ENCODE measurements at places on chromosomes 2 and 18. TPM values are rescaled to one million over a fixed set of nuclear protein-coding genes. Genes with fewer than 3 reads are reported as not detected.

DNA sequence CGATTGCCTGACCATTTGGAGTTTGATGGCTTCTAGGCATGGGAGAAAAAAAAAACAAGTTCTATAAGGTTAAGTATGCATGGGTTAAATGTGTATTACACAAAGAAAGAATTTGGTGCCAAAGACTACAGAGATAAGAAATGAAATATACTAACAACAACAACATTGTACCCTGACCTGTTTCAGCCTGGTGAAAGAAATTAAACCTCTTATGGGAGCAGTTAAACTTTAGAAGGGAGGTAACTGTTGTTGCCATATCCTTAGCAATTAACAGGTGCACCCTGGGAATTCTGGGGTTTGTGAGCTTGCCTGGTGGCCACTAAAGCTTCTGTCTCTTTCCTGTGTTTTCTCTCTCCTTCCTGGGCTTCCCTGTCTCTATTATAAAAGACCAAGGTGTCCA lies 6.5 kb upstream of the IFIH1 start:
- no peaks in the 10 kb centered on the region for H3K27me3 ChIP-seq
- DNase-seq: no peak
- peaks cover 5% of the 10 kb centered on the region for H3K4me1 ChIP-seq
- no peaks in the 10 kb centered on the region for H3K36me3 ChIP-seq
- no peak overlapping the region for H3K4me3 ChIP-seq

- H3K36me3 ChIP-seq: no peaks in the 10 kb centered on the region
- no peak overlapping the region for H3K4me3 ChIP-seq
- no peaks in the 10 kb centered on the region for H3K27me3 ChIP-seq
- H3K4me1 ChIP-seq: no peaks in the 10 kb centered on the region
Measured at GRCh38 chr2:135208016-135208415, 155.9 kb downstream of the RAB3GAP1 start.

DNA sequence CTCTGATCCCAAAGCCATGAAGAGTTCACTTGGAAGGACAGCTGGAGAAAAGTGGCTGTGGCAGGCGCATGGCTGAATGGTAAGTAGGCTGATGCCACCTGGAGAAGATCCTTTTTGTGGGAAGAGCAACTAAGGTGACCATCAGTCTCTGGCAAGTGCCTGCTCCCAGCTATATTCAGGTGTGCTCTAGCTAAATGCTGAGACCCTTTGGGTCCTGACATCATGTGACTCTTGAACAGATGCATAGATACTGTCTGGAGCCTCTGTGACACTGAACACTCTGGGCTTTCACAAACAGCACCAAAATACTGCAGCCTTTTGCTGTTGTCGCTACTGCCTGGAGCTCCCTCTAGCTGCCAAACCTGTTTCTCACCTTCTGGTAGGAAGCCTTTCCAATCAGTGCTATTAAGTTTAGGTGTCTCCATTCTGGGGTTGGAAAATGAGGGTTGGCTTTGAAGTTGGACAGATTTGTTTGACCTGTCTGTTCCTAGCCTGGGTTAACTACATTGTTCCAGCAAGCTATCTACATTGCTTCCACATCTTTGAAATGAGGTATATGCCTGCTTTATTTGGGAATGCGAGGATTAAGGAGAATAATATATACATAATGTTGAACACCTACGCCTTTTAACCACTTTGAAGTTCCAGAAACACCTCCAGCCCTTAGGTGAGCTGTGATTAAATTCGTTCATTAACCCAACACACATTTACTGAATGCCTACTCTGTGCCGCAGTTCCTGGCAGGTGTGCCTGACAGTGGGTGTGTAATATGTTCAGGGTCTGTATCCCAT lies 3.1 kb downstream of the EGR4 start:
- no peak overlapping the region for H3K27ac ChIP-seq
- peak; percentile 25 for DNase-seq
- peaks cover 25% of the 10 kb centered on the region for H3K27me3 ChIP-seq
- H3K4me1 ChIP-seq: peaks cover 29% of the 10 kb centered on the region

CTAGE1 gene
- total RNA-seq: not detected

IGFBP5 gene
- total RNA-seq: not detected

SOX11 gene
- total RNA-seq: not detected

- no peak overlapping the region for H3K4me3 ChIP-seq
- no peaks in the 10 kb centered on the region for H3K36me3 ChIP-seq
- peaks cover 41% of the 10 kb centered on the region for H3K27me3 ChIP-seq
- no peak for DNase-seq
- H3K27ac ChIP-seq: no peak overlapping the region
- peaks cover 11% of the 10 kb centered on the region for H3K4me1 ChIP-seq
Measured at GRCh38 chr2:218958276-218958675, 1.2 kb upstream of the CDK5R2 start.

PLCD4 gene
- 0.16 TPM for total RNA-seq

ALPI gene
- total RNA-seq: not detected

- DNase-seq: no peak
- no peak overlapping the region for H3K27ac ChIP-seq
- H3K27me3 ChIP-seq: no peaks in the 10 kb centered on the region
- no peak overlapping the region for H3K4me3 ChIP-seq
Measured at GRCh38 chr2:217491271-217491670, 511.5 kb downstream of the TNS1 start.

DNA sequence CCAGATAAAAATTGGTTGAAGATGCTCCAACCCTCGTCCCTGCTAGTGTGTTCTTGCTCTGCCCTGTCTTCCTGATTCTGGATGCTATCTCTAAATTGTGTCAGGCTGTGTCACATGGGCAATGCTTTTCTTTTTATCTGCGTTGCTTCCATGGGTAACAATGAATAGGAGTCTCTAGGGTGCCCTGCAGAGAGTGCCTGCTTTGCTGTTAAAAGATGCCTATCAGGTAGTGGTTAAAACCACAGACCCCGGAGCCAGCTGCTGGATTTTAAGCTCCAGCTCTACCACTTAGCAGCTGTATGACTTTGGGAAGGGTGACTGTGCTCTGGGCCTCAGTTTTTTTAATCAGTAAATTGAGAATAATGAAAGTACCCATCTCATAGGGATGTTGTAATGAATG lies 340.3 kb downstream of the PLCL1 start:
- H3K27me3 ChIP-seq: no peaks in the 10 kb centered on the region
- H3K4me3 ChIP-seq: no peak overlapping the region
- H3K27ac ChIP-seq: no peak overlapping the region
- no peak for DNase-seq

- no peaks in the 10 kb centered on the region for H3K4me1 ChIP-seq
- H3K27me3 ChIP-seq: no peaks in the 10 kb centered on the region
- H3K36me3 ChIP-seq: no peaks in the 10 kb centered on the region
- DNase-seq: no peak
- no peak overlapping the region for H3K27ac ChIP-seq
- H3K4me3 ChIP-seq: no peak overlapping the region
Measured at GRCh38 chr2:151024696-151025251, 236.9 kb downstream of the RBM43 start.

TMEM150A gene
- 6.3 TPM for total RNA-seq

COLEC12 gene
- total RNA-seq: not detected

DNA sequence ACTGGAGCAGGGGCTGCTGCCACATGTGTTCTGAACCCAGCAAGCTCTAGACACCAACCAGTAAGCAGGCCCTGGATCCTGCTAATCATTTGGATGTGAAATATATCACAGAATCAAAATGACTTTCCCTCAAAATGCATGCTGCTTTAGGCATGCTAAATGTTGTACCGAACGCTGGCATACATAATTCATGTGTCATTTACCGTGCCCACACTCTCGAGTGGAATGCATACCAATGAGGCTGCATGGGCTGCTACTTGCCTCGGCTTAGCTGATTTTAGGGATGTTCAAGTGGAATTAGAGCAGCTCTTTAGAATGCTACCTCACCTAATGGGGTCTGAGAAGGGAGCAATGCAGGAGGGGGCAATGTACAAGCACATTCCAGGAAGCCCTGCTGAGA lies 509.6 kb upstream of the RAB6C start:
- DNase-seq: no peak
- H3K36me3 ChIP-seq: no peaks in the 10 kb centered on the region
- H3K27me3 ChIP-seq: no peaks in the 10 kb centered on the region
- no peaks in the 10 kb centered on the region for H3K4me1 ChIP-seq
- no peak overlapping the region for H3K27ac ChIP-seq

DNA sequence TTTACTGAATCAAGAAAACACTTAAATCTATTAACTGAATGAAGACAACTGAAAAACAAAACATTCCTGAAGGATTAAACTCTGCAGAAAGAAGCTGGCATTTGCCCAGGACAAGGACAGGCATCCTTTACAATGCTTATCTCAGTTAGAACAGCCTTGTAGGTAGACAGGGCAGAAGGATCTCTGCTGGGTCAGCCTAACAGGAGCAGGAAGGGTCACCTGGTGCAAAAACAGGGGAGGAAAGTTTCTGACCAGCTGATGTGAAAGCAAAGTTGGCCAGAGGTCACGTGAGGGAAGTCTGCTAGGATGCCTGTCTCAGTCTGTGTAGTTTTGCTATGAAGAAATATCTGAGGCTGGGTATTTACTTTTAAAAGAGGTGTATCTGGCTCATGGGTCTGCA lies 348.6 kb downstream of the ANAPC1 start:
- H3K4me3 ChIP-seq: no peak overlapping the region
- no peaks in the 10 kb centered on the region for H3K27me3 ChIP-seq
- no peaks in the 10 kb centered on the region for H3K4me1 ChIP-seq
- DNase-seq: no peak

DNA sequence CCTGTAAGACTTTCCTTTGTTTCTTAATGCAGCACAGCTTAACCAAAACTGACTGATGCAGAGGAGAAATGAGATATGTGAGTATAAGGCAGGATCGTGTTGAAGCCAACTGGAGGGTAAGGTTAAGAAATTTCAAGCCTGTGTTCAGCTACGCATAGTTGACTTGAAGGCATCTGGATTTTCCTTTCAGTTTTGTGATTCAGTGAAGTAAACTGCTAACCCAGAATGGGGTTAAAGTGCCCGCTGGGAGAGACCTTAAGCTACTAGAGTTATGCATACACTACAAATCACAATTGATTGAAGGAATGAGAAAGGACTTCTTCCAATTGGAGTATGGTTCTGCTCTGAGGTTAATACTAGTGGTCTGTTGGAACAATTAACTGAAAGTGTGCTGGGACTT lies 22.6 kb downstream of the THSD7B start:
- H3K36me3 ChIP-seq: no peaks in the 10 kb centered on the region
- no peak overlapping the region for H3K4me3 ChIP-seq
- H3K27me3 ChIP-seq: no peaks in the 10 kb centered on the region
- H3K27ac ChIP-seq: no peak overlapping the region

CHRNG gene
- total RNA-seq: not detected

SLC9A4 gene
- not detected for total RNA-seq

MARCHF4 gene
- not detected for total RNA-seq

DNA sequence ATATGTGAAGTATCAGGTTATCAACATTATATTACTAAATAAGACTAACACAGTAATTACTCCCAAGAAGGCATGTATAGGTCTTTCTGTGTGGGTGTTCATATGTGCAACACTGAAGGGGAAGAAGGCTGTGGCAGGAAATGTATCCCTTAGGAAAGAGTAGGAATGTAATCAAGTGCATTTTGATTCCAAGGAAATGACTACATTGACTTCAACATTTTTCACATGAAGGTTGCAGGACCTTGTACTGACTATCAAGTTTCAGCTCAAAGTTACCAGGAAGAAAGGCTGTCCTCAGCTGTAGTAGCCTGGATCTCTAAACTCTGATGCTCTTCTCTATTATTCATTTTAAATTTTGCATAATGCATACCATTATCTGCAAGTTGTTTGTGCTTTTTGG lies 680.8 kb downstream of the NYAP2 start:
- H3K36me3 ChIP-seq: no peaks in the 10 kb centered on the region
- no peak overlapping the region for H3K4me3 ChIP-seq
- no peaks in the 10 kb centered on the region for H3K4me1 ChIP-seq
- H3K27ac ChIP-seq: no peak overlapping the region

PSMD1 gene
- total RNA-seq: 176 TPM

DNA sequence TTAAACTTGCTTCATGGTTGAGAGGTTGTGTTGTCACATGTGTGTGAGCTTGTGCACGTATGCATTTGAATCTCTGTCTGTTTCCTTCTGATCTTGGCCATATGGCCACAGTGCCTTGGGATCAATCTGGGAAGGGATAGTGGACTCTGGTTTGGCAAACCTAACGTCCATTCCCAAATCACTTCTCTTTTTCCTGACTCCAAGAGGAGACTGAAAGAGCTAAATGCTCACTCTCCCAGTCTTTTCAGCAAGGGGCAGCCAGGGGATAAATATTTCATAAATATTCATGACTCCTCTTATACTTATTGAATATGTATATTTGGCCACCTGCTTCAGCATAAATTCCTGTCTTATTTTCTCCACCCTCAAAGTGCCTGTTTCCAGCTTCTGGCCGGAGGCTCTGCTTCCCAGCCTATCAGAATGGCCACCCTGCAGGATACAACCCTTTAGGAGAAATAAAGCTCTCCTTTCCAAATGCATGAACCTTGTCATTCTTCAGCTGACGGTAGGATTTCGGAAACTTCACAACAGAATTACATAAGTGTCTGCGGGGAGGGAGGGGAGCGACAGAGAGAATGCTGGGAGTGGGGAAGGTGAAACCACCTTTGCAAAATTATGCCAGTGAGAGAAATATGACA lies 112.2 kb upstream of the COPS8 start:
- no peaks in the 10 kb centered on the region for H3K27me3 ChIP-seq
- no peak for DNase-seq
- no peak overlapping the region for H3K4me3 ChIP-seq

ALKAL2 gene
- not detected for total RNA-seq

SLC11A1 gene
- total RNA-seq: 2.1 TPM

KLHL30 gene
- not detected for total RNA-seq

MYOM1 gene
- total RNA-seq: 0.84 TPM

- H3K4me1 ChIP-seq: peaks cover 29% of the 10 kb centered on the region
- no peaks in the 10 kb centered on the region for H3K27me3 ChIP-seq
- no peak for DNase-seq
- no peak overlapping the region for H3K4me3 ChIP-seq
- no peak overlapping the region for H3K27ac ChIP-seq
Measured at GRCh38 chr2:12412898-12413305, 303.8 kb upstream of the TRIB2 start.

DNA sequence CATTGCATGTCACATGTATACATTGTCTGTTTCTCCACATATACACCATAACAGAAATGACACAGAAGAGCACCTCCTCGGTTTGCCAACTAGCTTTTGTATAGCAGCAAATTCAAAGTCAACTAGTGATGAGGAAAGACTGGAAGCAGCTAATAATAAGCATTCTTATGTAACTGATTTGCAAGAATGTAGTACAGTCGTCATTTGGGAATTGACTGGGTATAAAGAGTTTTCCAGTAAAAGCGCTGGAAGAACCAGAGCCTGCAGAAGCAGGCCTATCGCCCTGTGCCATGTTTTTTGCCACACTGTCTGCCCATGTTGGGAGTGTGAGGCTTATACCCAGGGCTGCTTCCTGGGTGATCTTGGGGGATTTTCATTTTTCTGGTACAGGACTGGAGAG lies 310.6 kb downstream of the GBX2 start:
- H3K27me3 ChIP-seq: no peaks in the 10 kb centered on the region
- H3K4me3 ChIP-seq: no peak overlapping the region
- no peaks in the 10 kb centered on the region for H3K4me1 ChIP-seq
- DNase-seq: no peak
- no peak overlapping the region for H3K27ac ChIP-seq
